Stimulated activated CD4-positive, alpha-beta T cell treated with anti-CD3 and anti-CD28 coated beads, Interleukin-1b, Interleukin-23, amount 100 ng/mL, for 4 hours (primary cell): ENCODE measurements at places on chromosomes 7 and 10.

GRCh38 chr10:133079836-133080682, 7.7 kb upstream of the ADGRA1 start:
- DNase-seq: no peak

GRCh38 chr7:41942468-41943093, 239.7 kb upstream of the INHBA start:
- no peak for DNase-seq

DNA sequence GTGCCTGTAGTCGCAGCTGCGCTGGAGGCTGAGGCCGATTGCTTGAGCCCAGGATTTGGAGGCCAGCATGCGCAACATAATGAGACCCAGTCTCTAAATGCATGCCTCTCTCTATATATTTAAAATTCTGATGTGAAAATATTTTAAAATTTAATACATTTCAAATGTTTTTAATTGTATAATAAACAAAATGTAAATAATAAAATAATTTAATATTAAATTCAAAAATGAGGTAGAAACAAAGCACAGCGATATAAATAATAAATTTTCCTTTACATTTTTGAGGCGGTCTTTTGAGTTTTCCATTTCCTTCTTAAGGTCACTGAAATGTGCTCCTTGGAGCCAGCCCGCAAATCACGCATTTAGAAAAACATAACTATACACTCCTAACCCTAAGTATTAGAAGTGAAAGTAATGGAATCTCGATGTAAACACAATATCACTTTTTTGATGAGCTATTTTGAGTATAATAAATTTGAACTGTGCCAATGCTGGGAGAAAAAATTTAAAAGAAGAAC, 523 bp upstream of the CDK1 start:
- DNase-seq: no peak

- no peak for DNase-seq
Observed at GRCh38 chr10:84845628-84846261, 517.4 kb downstream of the CCSER2 start.

- DNase-seq: no peak
Observed at GRCh38 chr10:68212721-68213352, 19.1 kb downstream of the ATOH7 start.

GRCh38 chr7:116196947-116197346, 13.4 kb upstream of the TES start:
- no peak for DNase-seq

DNA sequence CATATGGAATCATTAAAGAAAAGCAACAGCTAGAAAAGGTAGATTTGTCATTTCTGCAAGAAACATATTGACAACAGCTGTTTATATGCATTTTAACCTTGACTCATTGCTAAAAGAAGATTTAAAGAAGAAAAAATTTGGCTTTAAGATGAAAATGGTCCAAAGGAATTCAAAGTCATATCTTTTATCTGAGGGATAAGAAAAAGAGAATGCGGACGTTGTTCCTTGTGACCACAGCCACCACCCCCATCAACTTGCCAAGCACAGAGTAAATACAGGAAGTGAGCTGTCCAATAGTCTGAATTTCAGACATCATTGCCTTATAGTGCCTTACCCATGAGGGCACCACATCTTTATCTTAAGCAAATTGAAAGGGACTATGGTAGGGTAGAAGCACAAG, 7.3 kb upstream of the CRPPA start:
- no peak for DNase-seq
